Fibroblast of skin of abdomen (primary cell): ENCODE measurements at places on chromosomes 6 and 20.
A peak's percentile ranks its signal among the peaks of the same experiment; 100 is the strongest.

DNA sequence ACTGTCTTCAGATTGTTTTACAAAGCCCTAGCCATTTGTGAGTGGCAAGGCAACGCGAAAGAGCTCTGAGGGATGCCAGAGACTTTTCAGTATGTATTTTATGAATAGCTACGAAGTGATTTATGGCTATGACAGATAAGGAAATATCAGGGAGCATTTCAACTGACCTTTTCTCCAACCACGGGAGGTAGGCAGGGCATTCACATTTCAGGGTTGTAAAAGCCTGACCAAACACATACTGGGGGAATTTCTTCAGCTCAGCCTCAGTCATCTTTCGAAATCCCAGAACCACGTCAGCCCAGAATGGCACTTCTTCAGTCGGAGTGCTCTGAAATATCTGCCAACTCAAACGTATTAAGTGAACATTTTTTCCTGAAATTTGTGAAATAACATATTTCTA is 10.8 kb downstream of the DDO start:
- no peak for DNase-seq

- no peak for DNase-seq
Measured at GRCh38 chr6:170445971-170446370, 107.1 kb downstream of the PSMB1 start.

- no peak for DNase-seq
Measured at GRCh38 chr20:50313522-50313820, 122.8 kb downstream of the CEBPB start.

DNA sequence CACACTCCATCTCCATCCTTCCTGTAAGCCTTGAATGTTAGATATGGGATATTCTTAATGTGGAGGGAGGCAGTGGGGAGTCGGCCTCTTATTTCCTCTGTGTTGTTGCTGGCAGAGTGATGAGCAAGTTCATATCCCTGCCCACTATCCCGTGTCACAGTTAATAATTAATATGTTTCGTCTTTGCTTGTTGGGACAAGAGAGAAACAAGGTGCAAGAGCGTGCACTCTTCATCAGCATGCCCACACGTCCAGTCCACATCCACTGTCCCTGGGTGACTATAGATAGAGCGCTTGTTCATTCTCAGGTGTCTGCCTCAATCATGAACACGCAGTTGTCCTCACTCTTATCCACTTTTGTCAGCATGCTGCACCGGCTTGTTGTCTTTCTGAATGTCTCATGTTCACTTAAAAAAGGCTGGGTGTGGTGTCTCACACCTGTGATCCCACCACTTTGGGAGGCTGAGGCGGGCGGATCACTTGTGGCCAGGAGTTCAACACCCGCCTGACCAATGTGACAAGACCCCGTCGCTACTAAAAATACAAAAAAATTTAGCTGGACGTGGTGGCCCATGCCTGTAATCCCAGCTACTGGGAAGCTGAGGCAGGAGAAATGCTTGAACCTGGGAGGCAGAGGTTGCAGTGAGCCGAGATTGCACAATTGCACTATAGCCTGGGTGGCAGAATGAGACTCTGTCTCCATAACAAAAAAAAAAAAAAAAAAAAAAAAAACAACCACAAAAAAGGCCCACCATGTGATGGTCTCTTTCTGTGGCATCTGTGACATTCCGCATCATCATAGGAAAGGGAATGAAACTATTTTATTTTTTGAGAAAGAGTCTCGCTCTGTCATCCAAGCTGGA is 34.2 kb downstream of the PPP1R3G start:
- no peak for DNase-seq

DNA sequence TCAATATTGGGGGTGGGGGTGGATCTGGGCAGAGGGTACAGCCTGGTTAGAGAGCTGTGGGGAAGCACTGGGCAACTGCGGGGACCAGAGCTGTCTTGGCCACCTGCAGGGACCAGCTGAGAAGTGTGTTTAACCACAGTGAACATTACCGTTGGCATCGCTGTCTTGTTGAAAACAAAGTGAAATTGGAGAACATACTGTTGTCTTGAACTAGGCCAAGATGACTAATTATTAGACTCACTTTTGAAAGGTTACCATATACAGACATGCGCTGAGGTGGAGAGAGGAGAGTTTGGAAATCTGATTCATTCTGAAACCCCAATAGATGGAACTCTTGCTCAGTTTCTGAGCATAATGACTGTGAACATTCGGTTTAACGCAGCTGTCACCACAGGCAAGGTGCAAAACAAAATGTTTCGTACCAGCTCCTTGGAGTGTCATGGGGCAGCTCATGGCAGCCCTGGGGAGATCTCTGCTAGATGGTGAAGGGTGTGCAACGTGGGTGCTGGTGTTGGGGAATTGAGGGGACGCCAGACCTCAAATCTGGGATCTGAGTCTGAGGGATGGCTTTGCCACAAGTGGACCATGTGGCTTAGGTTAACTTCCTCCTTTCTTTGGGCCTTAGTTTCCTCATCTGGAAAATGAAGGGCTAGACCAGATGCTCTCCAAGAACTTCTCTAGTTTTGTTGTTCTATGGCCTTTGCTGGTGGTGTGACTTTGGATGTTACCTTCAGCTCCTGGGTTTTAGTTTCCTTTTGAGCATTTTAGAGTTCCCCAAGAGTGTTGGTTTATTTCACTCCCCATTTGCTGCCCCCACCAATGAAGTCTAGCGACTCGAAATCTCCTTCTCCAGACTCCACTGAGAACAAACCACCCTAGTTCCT is 24.6 kb upstream of the GTSF1L start:
- peak; percentile 69 for DNase-seq

GRCh38 chr6:28953585-28954258 is 29.9 kb upstream of the TRIM27 start:
- DNase-seq: no peak

DNA sequence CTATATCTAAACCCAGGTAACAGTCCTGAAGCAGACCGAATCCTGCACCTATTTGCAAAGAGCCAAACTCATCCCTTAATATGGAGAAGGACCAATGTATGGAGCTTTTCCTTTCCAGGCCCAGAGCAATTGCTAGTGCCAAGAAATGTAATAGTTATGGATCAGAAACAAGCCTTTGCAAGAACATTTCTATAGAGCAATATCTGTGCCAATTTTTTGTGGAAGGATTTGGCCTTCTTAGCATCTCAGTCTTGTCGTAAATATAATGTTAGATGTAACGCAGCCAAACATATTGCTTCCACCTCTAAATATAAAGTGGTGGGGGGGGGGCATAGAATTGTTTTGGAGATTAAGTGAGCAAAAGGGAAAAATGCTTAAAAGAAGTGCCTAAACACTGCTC is 2.7 kb downstream of the KIAA0408 start:
- no peak for DNase-seq

DNA sequence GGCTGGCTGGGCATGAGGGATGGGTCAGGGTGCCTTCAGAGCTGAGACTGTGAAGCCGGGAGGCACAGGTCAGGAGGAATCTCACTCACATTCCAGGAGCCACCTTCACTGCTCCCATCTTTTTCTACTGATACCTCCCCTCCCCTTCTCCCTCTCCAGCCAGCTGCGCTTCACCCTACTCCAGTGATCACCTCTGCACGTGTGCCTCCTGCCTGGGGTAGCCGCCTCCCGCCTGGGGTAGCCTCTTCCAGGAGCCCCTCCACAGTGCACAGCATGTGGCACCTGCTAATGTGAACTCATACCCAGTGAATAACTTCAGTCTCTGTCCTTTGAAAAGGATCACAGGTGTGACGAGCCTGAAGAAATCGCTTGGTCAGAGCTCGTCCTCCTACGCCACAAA is 232.6 kb downstream of the TMEM242 start:
- DNase-seq: no peak

GRCh38 chr6:76594109-76594508 is 521.6 kb upstream of the IMPG1 start:
- DNase-seq: no peak

DNA sequence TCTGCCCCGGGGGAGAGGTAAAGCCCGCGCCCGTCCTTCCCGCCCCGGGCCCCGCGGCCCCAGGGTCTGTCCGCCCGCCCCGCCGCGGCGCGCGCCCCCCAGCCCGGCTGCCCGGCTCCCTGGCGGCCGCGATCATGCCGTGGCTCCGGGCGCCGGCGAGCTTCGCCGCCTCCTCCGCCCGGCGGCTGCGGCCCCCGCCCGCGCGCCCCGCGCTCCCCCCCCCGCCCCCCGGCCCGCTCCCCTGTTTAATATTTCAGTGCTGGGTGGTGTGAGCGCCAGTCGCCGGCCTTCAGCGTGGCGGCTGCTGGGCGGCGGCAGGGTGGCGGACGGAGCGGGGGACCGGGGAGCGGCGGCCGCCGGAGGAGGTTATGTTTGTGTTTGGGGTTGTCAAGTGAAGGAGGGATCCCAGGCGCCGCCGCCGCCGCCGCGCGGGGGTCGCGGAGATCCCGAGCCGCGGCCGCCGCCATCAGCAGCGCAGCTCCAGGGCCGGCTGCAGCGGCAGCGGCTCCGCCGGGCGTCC is at the start of gene HIVEP1:
HIVEP1 (plus strand) TSS at position 275 of the 520 bp plus-strand sequence. CDS start 3,317 bp downstream, outside the sequence.
- peak; percentile 26 for DNase-seq

GRCh38 chr6:15588971-15589634 is 73.7 kb downstream of the DTNBP1 start:
- DNase-seq: peak; percentile 73

DNA sequence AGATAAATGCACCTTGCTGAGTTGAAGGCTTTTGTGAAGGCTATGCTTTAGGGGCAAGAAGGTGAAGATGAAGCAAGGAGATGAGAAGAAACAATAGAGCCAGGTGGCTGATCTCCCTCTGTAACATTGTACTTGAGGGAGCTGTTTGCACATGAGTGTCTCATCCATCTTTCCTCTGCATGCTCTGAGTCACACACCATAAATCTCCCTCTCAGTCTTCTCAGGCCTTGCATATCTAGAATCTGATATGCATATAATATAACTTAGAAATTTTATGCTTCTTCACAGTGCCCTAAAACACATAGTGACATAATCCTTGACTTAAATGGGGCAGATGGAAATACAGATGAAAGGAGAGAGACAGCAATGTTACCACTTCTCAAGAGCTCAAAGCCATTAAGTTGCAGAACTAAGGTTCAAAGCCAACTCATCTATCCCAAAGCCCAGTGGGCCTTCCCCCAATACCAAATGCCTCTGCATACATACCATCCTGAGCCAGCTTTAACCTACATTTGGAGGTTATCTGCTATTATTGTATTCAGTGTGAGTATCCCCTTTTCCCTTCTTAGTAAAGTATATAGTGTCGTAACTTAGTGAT is 62.4 kb upstream of the STXBP5 start:
- peak; percentile 80 for DNase-seq

- no peak for DNase-seq
Measured at GRCh38 chr6:138491017-138491416, 8.3 kb downstream of the NHSL1 start.

DNA sequence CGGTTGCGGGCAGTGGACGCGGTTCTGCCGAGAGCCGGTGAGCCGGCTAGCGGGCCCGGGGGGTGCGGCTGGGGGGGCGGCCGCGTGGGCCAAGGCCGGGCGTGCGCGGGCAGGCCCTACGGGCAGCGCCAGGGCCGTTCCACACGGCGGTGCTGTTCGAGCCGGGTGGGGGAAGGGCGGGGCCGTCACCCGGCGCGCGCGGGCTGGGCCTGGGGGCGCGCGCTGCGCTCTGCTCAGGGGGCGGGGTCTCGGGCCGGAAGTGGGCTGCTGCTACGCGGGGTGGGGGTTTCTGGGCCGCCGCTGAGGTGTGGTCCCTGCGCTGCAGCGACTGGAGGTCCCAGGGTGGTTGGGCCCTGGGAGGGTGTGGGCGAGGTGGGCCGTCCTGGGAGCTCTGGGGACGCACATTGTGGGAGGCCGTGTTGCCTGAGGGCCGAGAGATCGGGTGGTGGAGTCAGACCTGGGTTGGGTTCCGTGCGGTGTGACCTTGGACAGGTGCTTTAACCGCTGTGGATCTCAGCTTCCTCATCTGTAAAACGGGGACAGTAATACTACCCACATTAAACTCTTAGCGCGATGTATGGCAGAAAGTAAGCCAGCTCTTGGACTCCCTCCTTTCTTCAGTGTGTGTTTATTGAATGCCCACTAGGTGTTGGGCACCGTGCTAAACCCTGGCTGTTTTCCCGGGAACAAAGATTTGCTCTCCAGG is 391 bp downstream of the MAPRE1 start:
- peak; percentile 70 for DNase-seq

- no peak for DNase-seq
Measured at GRCh38 chr6:88163616-88164015, 2.5 kb downstream of the CNR1 start.

DNA sequence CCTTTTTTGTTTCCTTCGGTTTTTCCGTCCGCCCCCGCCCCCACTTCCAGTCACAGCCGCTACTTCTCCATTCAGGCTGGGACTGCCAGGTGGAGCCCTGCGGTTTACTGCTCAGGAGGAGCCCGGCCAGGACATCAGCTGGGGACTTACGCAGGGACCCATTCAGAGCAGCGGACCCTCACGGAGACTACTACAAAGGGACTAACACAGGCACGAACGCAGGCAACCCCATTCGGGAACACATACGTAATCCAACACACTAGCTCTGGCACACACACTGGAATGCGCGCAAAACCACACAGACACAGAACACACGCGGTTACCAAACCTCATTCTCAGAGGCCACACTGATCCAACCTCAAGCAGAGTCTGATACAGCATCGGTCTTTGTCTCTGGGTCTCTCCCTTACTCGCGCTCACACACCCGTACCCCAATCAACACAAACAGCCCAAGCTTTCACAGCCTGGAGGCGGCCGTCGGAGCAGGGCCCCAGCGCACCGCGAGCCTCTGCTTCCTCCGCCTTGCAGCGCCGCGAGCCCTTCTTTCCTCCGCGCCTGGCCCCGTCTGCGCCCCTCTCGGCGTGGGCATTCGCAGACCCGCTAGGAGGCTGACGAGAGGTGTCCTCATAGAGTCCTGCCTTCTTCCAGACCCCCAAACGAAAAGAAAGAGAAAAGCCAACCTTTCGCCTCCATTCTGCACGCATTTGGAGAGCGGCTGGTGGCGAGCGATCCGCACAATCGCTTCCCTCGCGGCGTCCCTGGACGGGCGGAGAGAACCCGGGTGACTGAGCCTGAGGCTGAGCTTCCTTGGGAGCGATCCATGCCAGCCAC is 1.1 kb upstream of the SLC32A1 start:
- DNase-seq: peak; percentile 8

- DNase-seq: no peak
Measured at GRCh38 chr6:55969526-55969925, 94.1 kb upstream of the BMP5 start.

DNA sequence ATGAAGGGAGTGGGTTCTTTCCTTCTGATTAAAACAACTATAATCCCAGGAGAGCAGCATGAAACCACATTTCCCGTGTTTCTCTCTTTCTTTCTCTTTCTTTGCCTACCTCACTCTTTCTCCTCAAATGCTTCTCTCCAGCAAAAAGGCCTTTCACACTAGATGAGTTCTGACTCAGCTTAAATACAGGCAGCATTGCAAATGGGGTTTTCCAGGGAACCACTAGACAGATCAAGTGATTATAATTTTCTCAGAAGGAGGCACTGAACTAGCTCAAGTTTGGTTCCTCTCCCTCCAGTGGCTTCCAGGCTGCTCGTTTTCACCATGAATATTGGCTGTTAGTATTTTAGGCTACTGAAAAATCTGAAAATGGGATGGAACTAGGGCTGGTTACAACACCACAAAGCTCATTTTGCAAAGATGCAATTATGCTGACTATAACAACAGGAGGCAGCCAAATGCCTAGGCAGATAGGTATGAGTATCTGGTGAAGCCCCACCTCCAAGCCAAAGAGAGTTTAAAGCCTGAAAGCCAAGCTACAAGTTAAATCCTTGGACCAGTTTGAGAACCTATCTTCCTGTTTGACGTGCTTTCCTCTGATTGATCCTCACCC is 260.0 kb downstream of the MMUT start:
- DNase-seq: no peak
